ENCODE measurements at places on chromosomes 7 and 10. TPM values are rescaled to one million over a fixed set of nuclear protein-coding genes. Genes with fewer than 3 reads are reported as not detected.

DNA sequence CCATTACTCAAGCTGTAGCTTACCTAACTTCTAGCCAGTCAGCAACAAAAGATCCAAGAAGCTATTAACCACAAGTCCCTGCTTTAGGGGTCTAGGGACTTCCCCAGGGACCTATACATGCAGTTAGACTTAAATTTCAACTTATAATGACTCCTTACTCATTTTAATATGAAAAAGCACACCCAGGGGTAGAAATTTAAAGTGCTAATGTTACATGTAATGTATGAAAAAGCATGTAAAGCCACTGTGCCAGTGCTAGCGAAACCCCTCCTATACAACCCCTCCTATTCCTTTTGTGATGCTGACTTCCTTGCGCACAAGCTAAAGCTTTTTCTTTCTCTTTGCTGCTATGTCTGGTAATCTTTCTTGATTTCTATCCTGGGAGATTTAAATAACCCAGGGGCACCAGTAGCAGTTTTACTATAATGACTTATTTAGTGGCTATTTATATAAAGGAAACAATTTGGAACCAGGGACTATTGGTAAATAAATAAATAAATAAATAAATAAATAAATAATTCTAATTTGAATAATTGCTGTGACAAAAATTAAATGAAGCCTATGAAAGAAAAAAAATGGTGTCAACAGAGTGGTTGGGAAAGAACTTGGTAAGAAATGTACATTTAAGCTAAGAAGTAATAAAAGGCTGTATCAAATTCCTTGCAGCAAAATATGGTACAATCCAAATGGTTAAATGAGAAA, 110.5 kb upstream of the MAGI2 start:
- no peak for DNase-seq
- H3K27me3 ChIP-seq: no peaks in the 10 kb centered on the region
- no peaks in the 10 kb centered on the region for H3K36me3 ChIP-seq
- no peak overlapping the region for H3K4me3 ChIP-seq
- H3K27ac ChIP-seq: no peak overlapping the region

- H3K27me3 ChIP-seq: no peaks in the 10 kb centered on the region
- no peaks in the 10 kb centered on the region for H3K36me3 ChIP-seq
- no peak for DNase-seq
- no peak overlapping the region for H3K4me3 ChIP-seq
- no peak overlapping the region for H3K27ac ChIP-seq
Observed at GRCh38 chr7:151707105-151707469, 169.8 kb downstream of the PRKAG2 start.

DNA sequence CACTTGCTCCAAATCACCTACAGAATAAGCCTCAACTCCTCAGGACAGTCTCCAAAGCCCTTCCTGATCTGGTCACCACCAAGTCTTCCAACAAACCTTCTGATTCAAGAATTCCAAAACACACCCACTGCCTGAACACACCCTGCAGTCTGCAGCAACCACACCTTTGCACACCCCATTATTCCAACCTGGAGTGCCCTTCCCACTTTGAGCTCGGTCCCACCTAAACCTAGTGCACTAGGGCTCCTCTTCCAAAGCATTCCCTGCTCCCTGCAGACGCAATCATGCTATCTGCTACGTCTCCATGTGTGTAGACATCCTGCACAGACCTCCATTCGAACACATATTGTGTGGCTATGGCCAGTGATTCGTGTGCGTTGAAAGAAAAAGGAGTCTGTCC, 289.3 kb downstream of the GRID1 start:
- no peaks in the 10 kb centered on the region for H3K4me1 ChIP-seq
- H3K4me3 ChIP-seq: no peak overlapping the region
- DNase-seq: no peak
- H3K27ac ChIP-seq: no peak overlapping the region
- no peaks in the 10 kb centered on the region for H3K27me3 ChIP-seq

GRCh38 chr7:32888505-32888904, 3.1 kb downstream of the KBTBD2 start:
- DNase-seq: no peak
- H3K4me3 ChIP-seq: no peak overlapping the region
- H3K27me3 ChIP-seq: no peaks in the 10 kb centered on the region
- H3K4me1 ChIP-seq: peaks cover 41% of the 10 kb centered on the region

- no peaks in the 10 kb centered on the region for H3K4me1 ChIP-seq
- H3K27ac ChIP-seq: no peak overlapping the region
- peak; percentile 13 for DNase-seq
- no peak overlapping the region for H3K4me3 ChIP-seq
- no peaks in the 10 kb centered on the region for H3K27me3 ChIP-seq
- no peaks in the 10 kb centered on the region for H3K36me3 ChIP-seq
Observed at GRCh38 chr7:139452958-139453672, 30.4 kb downstream of the KLRG2 start.

GRCh38 chr7:98974906-98975816, 96.8 kb downstream of the TRRAP start:
- DNase-seq: no peak
- H3K4me1 ChIP-seq: no peaks in the 10 kb centered on the region
- peaks cover 63% of the 10 kb centered on the region for H3K36me3 ChIP-seq
- H3K27ac ChIP-seq: no peak overlapping the region
- no peaks in the 10 kb centered on the region for H3K27me3 ChIP-seq
- no peak overlapping the region for H3K4me3 ChIP-seq

- peak overlapping the region; percentile 88 for H3K27ac ChIP-seq
- peaks cover 28% of the 10 kb centered on the region for H3K4me1 ChIP-seq
- H3K27me3 ChIP-seq: no peaks in the 10 kb centered on the region
- DNase-seq: no peak
Observed at GRCh38 chr7:101953248-101953819, 135.9 kb downstream of the CUX1 start.

GRCh38 chr7:52911795-52912194, 123.6 kb upstream of the POM121L12 start:
- no peaks in the 10 kb centered on the region for H3K27me3 ChIP-seq
- DNase-seq: no peak
- no peaks in the 10 kb centered on the region for H3K36me3 ChIP-seq

DNA sequence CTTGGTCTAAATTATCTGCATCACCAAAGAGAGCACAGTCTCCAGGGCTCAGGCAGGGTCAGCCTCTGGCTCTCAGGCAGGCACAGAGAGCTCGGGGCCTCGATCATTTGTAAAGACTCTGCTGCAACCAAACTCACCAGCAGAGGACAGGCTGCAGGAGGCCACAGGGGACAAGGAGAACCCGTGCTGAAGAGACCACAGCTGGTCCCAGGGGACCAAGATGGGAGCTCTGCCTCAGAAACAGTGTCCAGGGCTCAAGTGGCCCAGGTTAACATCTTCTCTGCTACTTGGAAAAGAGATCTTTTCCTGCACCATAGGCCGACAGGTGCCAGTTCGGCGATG, 543.2 kb downstream of the PTPRN2 start:
- H3K27ac ChIP-seq: no peak overlapping the region
- no peaks in the 10 kb centered on the region for H3K27me3 ChIP-seq
- no peak for DNase-seq
- H3K4me1 ChIP-seq: no peaks in the 10 kb centered on the region
- H3K36me3 ChIP-seq: no peaks in the 10 kb centered on the region
- no peak overlapping the region for H3K4me3 ChIP-seq

DNA sequence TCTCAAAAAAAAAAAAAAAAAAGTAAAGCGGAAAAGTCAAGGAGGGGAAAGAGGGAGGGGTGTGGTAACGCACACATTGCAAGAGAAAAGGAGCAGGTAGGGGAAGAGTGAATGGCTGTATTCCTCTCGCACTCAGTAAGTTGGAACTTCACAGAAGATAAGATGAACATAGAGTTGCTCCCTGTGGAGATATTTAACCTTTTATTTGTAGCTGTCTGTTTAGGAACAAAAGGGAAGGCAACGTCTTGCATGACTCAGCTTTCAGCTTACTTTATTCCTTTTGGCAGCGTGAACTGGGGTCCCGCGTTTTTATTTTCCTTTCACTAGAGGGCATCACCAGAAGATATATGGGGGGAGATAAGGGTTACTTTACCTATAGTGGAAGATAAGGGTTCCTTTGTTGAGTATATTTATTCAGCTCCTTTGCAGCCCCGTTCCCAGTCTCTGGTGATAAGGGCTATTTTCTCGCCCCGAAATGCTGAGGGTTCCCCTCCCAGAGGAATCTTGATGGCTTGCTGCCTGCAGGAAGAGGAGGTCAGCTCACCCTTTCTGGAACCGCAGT, 78.5 kb downstream of the APBB1IP start:
- no peaks in the 10 kb centered on the region for H3K36me3 ChIP-seq
- no peak for DNase-seq
- no peaks in the 10 kb centered on the region for H3K27me3 ChIP-seq
- no peak overlapping the region for H3K27ac ChIP-seq
- no peak overlapping the region for H3K4me3 ChIP-seq

DNA sequence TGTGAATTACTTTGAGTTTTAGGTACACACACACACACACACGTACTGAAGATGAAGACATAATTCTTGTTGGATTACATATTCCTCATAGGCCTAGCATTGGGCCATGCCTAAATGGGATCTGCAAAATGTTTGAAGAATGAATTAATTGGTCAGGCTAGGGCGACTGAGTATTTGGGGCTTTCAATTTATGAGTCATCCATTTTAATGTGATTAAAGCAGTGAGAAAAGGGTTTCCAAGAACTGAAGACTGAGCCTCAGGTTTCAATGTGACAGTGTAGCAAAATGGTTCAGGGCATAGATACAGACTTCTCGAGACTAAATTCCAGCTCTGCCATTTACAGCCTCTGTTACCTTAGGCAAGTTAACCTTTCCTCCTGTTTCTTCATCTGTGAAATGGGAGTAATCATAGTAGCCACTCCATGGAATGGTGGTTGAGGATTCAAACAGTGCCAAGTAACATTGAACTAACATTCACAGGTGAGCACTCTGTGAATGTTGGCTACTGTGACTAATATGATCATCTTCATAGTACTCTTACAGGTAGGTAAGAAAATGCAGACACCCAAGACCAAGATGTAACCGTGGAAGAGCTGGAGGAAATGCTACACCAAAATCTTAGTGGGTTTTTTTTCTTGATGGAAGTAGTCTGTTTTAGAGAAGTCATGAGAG, 7.6 kb downstream of the BPGM start:
- H3K4me1 ChIP-seq: no peaks in the 10 kb centered on the region
- no peak overlapping the region for H3K27ac ChIP-seq
- H3K27me3 ChIP-seq: no peaks in the 10 kb centered on the region

GRCh38 chr7:74373536-74373935, 80.2 kb upstream of the GTF2IRD1 start:
- H3K27me3 ChIP-seq: no peaks in the 10 kb centered on the region
- H3K36me3 ChIP-seq: peaks cover 13% of the 10 kb centered on the region
- no peaks in the 10 kb centered on the region for H3K4me1 ChIP-seq
- H3K27ac ChIP-seq: no peak overlapping the region

- H3K27ac ChIP-seq: no peak overlapping the region
- H3K27me3 ChIP-seq: peaks cover 9% of the 10 kb centered on the region
- DNase-seq: no peak
- no peak overlapping the region for H3K4me3 ChIP-seq
- no peaks in the 10 kb centered on the region for H3K4me1 ChIP-seq
Observed at GRCh38 chr10:95987685-95988426, 55.5 kb upstream of the CCNJ start.

- peak; percentile 29 for DNase-seq
- H3K4me1 ChIP-seq: peaks cover 4% of the 10 kb centered on the region
- no peak overlapping the region for H3K4me3 ChIP-seq
- H3K27me3 ChIP-seq: peaks cover 37% of the 10 kb centered on the region
- no peaks in the 10 kb centered on the region for H3K36me3 ChIP-seq
Observed at GRCh38 chr10:93991596-93992284, 2.0 kb upstream of the PLCE1 start.

GRCh38 chr7:69699931-69700330, 101.7 kb downstream of the AUTS2 start:
- H3K27ac ChIP-seq: no peak overlapping the region
- DNase-seq: no peak
- H3K27me3 ChIP-seq: no peaks in the 10 kb centered on the region

DNA sequence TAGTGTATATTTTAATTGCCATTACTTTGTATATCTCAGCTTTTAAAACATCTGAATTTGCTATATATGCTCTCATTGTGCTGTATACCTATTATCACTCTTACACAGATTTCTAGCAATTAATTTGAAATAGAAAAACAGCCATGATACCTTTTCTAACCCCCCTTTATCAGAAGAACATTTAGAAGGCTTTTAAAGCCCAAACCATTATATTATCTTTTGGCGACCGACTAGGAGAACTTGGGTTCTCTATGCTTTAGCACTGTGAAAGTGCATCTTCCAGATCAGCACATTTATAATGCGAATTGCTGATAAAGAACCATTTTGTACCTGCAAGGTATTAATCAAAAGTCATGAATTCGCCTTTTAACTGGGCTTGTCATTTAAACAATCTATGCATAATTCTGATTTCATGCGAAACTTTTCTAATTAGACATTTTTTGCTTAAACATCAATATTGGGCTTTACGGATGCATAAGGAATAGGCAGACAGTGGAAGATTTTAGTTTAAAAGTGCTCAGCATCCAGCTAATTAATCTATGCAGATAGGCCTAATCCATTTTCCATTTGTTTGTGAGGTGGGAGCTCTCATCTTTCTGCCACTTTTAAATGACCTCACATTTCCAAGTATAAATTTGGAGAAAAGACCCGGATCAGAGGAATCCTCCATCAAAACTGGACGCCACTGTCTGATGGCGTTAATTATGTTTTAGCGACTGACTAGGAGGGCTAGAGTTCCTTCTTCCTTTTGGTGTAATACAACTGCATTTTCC, 1.2 kb upstream of the MLLT10 start:
- peaks cover 25% of the 10 kb centered on the region for H3K4me1 ChIP-seq
- no peaks in the 10 kb centered on the region for H3K27me3 ChIP-seq
- DNase-seq: peak; percentile 26
- H3K27ac ChIP-seq: peak overlapping the region; percentile 60
- peak overlapping the region; percentile 52 for H3K4me3 ChIP-seq
- no peaks in the 10 kb centered on the region for H3K36me3 ChIP-seq

DNA sequence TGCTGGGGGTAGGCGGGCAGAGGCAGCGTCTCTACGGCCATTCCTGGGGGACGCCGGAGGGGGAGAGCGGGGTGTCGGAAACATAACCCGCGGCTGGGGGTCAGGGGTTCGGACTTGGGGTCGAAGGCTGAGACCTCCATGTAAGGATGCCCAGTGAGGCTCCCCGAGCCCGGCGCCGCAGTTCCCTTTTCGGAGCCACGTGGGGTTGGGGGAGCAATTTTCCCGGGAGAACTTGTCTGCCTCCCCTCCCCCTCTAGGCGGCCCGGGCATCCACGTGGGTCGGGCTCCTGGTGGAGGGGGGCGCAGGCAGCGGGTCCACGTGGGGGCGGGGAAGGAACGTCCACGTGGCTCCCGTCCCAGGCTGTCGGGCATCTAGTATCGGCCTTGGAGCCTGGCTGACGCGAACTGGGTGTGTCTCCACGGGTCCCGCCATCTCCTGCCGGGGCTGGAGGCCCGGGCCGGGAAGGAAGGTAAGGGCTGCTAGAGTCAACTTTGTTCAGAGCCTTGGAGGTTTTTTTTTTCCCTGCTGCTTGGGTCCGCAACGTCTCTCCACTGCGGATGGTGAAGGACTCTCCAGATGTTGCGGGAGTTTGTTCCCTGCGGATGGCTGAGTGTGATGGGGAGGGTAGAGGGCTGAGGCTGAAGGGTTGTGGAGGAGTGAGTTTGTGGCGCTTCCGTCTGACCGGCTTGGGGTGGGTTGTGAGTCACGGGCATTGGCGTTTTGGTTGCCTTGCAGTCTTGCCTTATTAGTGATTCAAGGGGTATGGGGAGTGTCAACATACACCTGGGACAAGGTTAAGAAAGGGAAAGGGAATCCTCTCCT, 744 bp downstream of the PPRC1 start:
- H3K36me3 ChIP-seq: peaks cover 8% of the 10 kb centered on the region
- no peaks in the 10 kb centered on the region for H3K27me3 ChIP-seq
- peak; percentile 72 for DNase-seq
- H3K4me1 ChIP-seq: peaks cover 20% of the 10 kb centered on the region
- peak overlapping the region; percentile 73 for H3K27ac ChIP-seq

CBX3 gene
- 200 TPM for total RNA-seq

DLX6 gene
- not detected for total RNA-seq

FAM24B gene
- 8.5 TPM for total RNA-seq

KCND2 gene
- not detected for total RNA-seq

CNNM1 gene
- not detected for total RNA-seq

LAMB1 gene
- total RNA-seq: 703 TPM

Data from endothelial cell of umbilical vein (primary cell).